Naive B cell (primary cell): ENCODE measurements at places on chromosomes 13 and 19. TPM values are rescaled to one million over a fixed set of nuclear protein-coding genes. Genes with fewer than 3 reads are reported as not detected.

GRCh38 chr13:84591444-84591843 is 709.2 kb upstream of the SLITRK1 start:
- DNase-seq: no peak

- DNase-seq: no peak
Observed at GRCh38 chr19:46621191-46622117, 3.4 kb downstream of the PTGIR start.

GRCh38 chr13:51977625-51978024 is 33.6 kb downstream of the ATP7B start:
- DNase-seq: no peak

GRCh38 chr19:33564836-33565338 is 43.3 kb upstream of the PEPD start:
- DNase-seq: no peak

GRCh38 chr13:42181381-42181953 is 90.5 kb upstream of the AKAP11 start:
- no peak for DNase-seq

GRCh38 chr19:13637664-13638063 is 126.7 kb upstream of the MRI1 start:
- no peak for DNase-seq

GRCh38 chr13:74977498-74977897 is 504.5 kb downstream of the TBC1D4 start:
- no peak for DNase-seq

DNA sequence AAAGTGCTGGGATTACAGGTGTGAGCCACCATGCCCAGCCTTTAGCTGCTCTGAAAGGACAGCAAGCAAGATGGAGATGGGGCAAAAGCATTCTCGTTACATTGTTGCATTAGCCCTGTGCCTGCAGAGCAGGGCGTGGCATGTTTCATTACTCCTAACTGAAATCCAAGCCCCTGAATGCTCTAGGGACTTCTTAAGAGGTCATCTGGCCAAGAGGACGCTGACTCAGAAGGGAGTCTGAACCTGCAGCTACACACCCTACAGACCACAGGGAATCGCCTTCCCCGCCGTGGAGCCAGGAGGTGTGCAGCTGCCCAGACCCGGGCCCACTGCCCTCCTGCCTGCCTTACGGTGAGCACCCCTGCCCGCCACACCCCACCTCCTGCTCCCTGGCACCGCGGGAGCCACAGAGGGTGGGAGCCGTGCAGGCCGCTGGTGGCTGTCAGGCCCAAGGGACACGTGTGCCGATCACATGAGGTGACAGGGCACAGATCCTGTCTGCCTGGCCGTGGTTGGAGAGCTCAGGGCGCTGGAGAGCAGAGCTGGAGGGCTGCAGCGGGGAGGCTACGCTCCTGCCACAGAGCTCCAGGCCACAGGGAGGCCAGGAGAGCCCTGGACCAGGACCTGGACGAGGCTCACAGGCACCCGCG is 27.2 kb downstream of the ADPRHL1 start:
- no peak for DNase-seq

DNA sequence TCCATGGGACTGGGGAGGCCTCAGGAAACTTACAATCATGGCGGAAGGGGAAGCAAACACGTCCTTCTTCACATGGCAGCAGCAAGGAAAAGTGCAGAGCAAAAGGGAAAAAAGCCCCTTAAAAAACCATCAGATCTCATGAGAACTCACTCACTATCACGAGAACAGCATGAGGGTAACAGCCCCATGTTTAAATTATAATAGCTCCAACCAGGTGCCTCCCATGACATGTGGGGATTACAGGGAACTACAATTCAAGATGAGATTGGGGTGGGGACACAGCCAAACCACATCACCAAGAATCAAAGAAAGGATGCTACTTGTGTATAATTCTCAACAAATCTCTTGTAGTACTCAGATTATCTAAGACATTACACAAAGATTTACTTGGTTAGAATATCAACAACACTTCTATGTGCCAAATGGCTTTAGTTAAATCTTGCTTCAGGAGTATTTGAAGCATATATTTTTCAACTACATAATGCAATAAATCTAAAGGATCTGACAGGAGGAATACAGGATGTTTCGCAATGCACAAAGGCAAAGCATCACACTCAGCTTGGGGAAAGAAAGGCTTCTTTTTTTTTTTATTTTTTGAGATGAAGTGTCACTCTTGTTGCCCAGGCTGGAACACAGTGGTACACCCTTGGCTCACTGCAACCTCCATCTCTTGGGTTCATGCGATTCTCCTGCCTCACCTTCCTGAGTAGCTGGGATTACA is 180.0 kb downstream of the LHFPL6 start:
- DNase-seq: no peak

DNA sequence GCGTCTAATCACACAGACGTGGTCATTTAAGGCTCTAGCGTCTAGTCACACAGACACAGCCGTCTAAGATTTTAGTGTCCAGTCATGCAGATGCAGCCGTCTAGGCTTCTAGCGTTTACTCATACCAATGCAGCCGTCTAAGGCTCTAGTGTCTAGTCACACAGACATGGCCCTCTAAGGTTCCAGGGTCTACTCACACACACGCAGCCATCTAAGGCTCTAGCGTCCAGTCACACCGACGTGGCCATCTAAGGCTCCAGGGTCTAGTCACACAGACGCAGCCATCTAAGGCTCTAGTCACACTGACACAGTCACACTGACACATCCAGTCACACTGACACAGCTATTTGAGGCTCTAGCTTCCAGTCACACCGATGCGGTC is 55.7 kb downstream of the KLF2 start:
- DNase-seq: no peak

GRCh38 chr19:47701717-47702552 is 11.3 kb upstream of the EHD2 start:
- DNase-seq: no peak

- no peak for DNase-seq
Observed at GRCh38 chr19:6797646-6798045, 25.1 kb downstream of the VAV1 start.

DNA sequence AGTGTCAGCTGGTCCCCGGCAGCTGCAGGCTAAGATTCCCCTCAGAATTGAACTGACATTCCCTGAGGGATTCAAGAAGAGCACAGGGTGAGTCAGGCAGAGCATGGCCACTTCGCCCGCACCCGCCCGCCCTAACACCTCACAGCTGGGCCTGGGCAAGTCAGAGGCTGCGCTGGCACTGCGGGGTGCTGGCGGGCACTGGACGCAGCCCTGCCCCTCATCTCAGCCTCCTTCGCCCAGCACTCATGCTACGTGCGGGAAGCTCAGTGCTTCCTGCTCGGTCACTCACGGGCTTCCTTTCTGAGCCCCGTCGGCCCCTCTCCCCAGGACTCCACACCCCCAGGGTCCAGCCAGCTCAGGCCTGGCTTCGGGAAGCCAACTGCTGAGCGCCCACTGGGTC is 56.9 kb downstream of the MLLT1 start:
- no peak for DNase-seq

DNA sequence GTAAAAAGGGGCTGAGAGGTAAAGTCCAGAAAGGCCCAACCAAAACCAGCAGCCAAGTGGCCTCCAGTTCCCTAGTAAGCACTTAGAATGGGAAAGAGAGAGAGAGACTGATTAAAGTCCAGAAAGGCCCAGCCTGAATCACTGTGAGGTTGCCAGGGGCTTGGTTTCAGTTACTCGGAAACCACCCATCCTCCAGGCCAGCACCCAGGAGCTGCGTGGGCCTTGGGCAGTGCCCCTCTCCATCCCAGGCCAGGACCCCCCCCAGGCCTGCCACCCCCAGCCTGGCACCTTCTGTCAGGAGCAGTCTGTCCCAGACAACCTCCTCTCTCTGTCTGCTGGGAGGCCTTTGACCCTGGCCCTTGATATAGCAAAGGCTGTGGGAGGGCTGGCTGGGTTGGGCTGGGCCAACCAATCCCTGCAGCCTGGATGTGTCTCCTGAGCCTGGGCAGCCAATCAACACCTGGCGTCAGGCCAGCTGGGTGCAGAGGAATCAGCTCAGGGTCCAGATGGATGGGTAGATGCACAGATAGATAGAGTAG is at the start of gene CYP4F2:
CYP4F2 (minus strand) TSS at position 337 of the 539 bp plus-strand sequence. CDS start 463 bp downstream, outside the sequence.
- no peak for DNase-seq

GRCh38 chr19:9751446-9751845 is 17.1 kb downstream of the ZNF846 start:
- DNase-seq: no peak

- no peak for DNase-seq
Observed at GRCh38 chr13:72290962-72291681, 424.1 kb upstream of the DACH1 start.

Gene STXBP2
- 86.2 TPM for polyA plus RNA-seq

Gene SIGLEC6
- polyA plus RNA-seq: not detected

Gene GAMT
- polyA plus RNA-seq: 15.5 TPM

Gene TTC9B
- polyA plus RNA-seq: not detected

Gene SPC24
- polyA plus RNA-seq: not detected

Gene SAMD1
- polyA plus RNA-seq: 1.2 TPM

Gene SCN1B
- not detected for polyA plus RNA-seq

Gene CYP2S1
- polyA plus RNA-seq: not detected

Gene ZNF837
- 8.2 TPM for polyA plus RNA-seq
